ENCODE measurements at places on chromosomes 5 and 9.

GRCh38 chr5:137218896-137219295 lies 280.2 kb downstream of the SPOCK1 start:
- DNase-seq = no peak

DNA sequence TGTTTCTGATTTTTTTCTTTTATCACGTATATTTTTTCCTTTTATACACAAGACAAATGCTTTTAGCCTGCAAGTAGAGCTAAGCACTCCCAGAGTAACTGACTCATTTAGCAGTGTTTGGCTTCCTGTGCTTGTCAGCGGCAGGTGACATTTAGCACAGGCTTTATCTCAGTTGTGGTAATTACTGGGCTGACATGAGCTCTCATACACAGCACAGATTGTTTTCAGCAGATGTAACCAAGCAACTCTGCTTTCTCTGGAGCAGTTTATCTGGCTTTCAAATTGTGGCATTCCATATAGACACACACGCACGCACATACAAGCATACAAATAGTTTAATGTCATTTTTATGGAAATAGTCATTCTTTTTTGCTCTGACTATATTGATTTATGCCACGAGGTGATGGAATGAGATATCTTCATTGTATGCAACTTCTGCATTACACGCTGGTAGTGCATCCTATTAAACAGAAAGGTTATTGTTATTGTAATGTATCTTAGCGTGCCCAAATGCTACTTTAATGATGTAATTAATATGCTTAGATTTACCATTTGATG lies 379.0 kb upstream of the GRAMD2B start:
- DNase-seq = no peak

- DNase-seq = no peak
Measured at GRCh38 chr9:109256336-109256735, 64.5 kb downstream of the EPB41L4B start.

DNA sequence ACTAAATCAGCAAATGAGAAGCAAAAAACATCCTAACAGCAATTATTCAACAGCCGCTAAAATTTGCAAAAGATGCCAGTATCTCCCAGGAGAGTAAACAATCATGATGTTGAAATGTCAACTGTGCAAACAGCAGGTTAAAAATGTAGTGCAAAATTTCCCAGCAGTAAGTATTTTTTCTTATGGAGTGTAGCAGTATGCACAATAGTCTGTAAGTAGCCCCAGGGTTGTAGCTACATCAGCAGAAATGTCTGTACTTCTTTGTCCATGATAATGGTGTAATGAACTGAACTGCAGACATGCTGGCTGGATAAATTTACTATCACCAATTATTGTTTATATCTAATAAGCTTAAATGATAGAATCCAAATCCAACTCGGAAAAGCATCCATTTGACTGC lies 31.4 kb downstream of the GRIN3A start:
- DNase-seq = no peak

GRCh38 chr5:34833976-34834793 lies 4.8 kb upstream of the TTC23L start:
- no peak for DNase-seq

DNA sequence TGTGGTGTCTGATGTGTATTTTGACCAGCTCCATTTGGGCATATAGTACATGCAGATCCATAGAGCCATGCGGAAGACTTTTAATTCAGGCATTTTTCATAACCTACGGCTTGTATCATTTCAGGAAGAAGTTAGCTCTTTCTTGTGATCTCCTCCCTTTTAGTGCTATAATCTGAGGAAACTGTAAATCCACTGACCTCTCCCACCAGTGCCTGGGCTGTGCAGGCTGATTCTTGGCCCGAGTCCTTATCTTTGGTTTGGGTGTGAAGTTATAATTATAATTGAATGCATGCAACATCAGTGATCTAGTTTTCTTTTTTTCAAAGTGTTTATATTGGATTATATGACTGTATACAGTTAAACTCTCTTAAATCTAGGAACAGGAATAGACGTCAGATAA lies 247.9 kb downstream of the PCSK5 start:
- no peak for DNase-seq

GRCh38 chr5:109409844-109410388 lies at the start of gene PJA2:
Gene PJA2, minus strand, starts transcription at chr5:109409974. Its CDS starts 26,541 bp downstream, at chr5:109383433.
- peak; percentile 100 for DNase-seq

DNA sequence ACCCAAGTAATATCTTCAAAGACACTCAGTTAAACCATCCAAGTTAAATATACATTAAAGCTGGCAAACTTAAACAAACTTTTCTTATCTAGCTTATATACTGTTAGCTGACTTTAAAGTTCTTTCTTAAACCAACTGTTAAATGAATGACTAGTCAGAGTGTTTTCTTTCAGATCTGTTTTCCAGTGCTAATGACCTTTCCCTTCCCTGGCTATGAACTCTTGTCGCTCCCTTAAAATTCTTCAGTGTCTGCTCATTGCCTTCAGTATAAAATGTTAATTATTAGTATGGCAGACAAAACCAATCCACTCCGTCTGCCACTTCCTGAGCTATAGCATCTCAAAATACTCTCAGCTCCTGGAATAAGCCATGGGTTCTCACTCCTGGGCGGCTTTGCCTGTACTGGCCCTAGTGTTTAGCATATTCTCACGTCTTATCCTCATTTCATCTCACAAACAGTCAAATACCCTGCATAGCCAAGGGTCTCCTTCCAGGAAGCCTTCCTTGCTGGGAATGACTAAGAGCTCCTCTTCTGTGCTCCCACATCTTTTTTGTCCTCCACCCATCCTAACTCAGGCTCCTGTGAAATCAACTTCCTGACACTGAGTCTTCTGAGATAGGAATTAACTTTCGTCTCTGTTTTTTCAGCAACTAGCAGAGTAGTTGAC lies 87.7 kb downstream of the VCAN start:
- no peak for DNase-seq

DNA sequence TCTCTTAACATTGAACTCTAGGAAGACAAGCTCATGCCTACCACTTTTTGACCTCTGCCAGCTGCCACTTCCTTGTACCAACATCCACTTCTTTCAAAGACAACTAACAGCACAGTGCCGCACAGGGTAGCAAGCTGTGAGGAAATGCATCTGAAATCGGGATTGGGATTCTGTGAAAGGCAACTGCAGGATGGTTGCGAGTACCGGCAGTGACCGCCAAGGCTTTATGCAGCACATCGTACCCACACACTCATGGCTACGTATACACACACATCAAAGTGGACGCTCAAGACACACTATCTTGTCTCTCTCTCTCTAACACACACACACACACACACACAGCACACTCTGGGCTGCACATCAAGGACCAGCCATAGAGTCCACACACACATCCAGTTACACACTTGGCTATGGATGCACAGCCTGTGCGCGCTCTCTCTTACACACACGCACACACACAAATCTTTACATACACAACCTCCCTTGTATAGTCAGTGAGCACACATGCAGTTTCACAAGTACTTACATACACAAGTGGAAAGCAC lies 964 bp downstream of the HTR4 start:
- DNase-seq = no peak

- DNase-seq = no peak
Measured at GRCh38 chr5:76674330-76675066, 41.4 kb upstream of the F2R start.

DNA sequence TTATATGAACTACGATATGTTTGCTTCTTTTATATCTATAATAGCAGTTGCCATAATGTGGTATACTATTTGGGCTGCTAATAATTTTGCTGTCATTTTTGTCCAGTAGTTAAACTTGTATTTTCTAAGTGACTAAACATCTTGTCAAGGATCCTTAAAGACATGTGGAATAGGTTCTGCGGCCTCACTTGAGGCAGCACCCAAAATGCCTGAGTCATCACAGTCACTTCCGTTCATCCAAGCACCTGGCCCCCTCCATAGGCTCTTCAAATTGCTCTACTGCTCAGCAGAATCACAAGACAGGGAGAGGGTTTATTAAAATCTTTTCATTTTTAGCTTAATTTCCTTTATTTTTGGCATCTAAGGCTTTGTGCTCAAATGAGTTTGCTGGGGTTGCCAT lies 259.1 kb downstream of the AOPEP start:
- DNase-seq = no peak

- DNase-seq = no peak
Measured at GRCh38 chr5:179793468-179794139, at the start of gene LTC4S. Gene LTC4S, plus strand, starts transcription at chr5:179793986. Its CDS starts 95 bp downstream, at chr5:179794081.

- no peak for DNase-seq
Measured at GRCh38 chr9:13173553-13173952, 105.9 kb downstream of the MPDZ start.

GRCh38 chr9:137757139-137757538 lies 120.4 kb upstream of the CACNA1B start:
- DNase-seq = no peak

DNA sequence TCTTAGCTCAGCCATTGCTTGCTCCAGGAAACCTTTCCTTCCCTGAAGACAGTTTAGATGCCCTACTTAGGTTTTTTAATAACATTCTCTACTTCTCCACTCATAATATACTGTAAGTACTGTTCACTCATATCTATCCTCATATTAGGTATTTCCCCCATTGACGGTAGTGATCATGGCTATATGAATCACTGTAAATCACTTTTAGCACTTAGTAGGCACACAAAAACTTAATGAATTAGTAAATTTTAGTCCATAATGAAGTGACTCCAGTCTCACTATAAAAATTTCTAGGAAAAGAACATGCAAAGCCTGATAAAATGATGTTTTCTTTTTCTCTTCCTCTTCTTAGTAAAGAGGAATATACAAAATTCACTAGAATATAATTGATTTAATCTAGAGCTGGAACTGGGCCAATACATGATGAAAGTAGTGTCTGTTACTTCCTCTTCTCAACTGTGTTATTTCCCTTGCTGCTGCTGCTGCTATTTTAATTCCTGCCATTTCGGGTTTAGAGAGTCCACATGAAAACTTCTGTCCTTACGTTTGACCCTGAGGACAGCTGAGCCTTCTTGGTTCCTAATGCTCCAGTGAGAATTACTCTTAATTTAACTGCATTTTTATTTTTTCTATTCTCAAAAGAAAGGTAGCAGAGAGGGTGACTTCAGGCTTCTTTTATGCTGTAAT lies 73.5 kb downstream of the LNPEP start:
- DNase-seq = no peak

GRCh38 chr5:59021837-59022514 lies 439.1 kb downstream of the RAB3C start:
- DNase-seq = no peak

- DNase-seq = no peak
Measured at GRCh38 chr5:9339206-9339818, 206.6 kb downstream of the SEMA5A start.

DNA sequence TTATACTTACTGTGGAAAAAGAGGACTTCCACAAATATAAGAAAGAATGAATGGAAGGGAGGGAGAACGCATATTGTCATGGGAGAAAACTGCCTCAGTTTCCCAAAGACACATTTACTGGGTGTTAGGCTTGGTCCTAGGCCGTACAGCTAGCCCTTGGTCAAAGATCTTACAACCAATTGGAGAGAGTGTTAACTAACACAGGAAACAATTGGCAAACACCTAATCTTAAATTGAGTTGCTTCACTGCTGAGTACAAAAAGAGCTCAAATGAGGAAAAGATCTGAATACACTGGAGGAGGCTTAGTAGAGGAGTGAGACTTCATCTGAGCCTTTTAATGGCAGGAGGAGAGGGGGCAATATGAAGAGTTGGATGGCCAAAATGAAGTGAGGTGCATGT lies 161.7 kb downstream of the GLIS3 start:
- no peak for DNase-seq

GRCh38 chr9:123402981-123403509 lies 47.0 kb downstream of the CRB2 start:
- DNase-seq = no peak

DNA sequence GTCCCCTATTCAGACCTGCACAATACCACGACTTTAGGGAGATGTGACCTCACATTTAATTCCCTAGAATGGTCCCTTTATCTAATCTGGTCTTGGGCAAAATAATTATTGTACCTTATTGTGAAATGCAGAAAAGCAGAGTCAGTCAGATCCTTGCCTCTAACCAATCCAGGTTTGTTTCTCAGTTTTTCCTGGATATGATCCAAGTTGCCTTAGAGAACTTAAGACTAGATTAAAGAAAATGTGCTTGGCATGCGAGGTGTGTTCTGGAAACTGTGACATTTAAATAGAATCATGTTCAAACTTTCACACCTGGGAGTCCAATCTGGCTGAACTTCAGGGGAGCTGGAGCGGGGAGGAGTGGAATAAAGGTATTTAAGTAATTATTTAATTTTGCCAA lies 696.2 kb downstream of the DNAH5 start:
- no peak for DNase-seq

DNA sequence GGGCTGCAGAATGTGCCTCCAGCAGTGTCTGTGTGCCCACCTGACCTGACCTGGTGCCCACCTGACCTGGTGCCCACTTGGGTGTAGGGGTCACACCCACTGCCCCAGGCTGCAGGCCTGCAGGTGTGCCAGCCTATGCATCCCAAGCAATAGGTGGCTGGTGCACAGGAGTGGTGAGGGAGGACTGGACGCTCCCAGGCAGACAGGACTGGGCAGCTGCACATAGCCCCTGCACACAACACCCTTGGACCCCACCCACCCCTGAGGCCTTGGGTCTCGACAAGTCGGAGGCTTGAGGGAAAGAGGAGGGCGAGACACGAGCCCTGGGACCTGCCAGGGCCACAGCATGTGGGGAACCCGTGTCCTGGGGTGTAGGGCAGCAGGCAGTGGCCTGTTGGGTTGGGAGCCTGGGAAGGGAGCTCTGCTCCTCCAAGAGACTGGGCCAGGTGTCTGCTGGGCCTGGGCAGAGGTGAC lies 10.8 kb upstream of the NRARP start:
- no peak for DNase-seq

DNA sequence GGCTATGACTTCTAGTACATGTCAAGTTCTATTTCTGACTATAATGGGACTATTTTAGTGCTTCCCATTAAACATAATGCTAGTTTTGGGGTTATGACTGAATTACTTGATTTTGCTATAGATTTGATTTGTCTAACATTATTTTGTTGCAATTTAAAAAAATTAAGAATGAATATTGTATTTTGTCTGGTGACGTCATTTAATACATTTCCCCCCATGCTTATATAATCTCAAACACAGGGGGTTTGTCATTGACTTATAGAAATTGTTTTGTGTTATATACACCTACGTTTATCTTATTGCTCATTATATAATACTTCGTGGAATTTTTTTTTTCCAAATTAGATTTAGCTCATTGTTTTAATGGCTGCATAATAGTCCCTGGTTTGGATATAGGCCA lies 270.3 kb upstream of the VLDLR start:
- DNase-seq = no peak

GRCh38 chr5:59025734-59026133 lies 442.9 kb downstream of the RAB3C start:
- no peak for DNase-seq

DNA sequence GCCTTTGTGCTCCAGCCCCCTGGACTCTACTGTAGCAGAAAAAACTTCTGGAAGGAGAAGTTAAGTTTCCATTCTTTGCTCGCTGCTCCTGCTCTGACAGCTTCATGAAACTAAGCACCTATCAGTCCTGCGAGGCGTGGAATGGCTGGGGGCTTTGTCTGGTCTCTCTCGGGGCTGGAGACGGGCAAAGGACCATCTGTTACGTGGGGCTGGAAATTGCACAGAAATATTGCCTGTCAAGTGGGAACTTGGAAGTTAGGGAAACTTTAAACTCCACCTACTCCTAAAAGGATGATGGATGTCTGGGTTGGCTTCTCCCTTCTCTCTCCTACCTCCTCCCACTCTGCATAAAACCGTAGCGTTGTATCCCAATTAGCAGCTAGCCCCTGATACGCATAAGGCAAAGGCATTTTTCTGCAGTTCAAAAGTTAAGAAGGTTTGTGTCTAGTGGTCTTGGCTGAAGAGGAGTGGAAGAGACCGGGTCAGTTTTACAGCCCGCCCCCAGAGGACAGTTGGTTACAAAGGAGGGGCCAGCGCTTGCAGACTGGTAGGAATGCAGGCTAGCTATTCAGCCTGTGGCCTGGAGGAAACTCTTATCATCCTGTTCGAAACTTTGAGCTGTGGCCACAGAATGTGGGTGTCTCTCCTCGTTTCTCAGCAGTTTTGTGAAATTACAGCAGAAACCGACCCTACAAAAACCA lies 1.3 kb downstream of the FBXL7 start:
- DNase-seq = no peak

Measured in AG09319 (cell line).